ENCODE measurements at places on chromosomes 4 and X. TPM values are rescaled to one million over a fixed set of nuclear protein-coding genes. Genes with fewer than 3 reads are reported as not detected.

The GAGE12E gene
- total RNA-seq = not detected

The AKAP14 gene
- total RNA-seq = not detected

The GAGE13 gene
- total RNA-seq = not detected

The HTR2C gene
- not detected for total RNA-seq
